ENCODE measurements at places on chromosomes 1 and 21. TPM values are rescaled to one million over a fixed set of nuclear protein-coding genes. Genes with fewer than 3 reads are reported as not detected.

The GPR52 gene
- total RNA-seq = 2.6 TPM

The EPB41 gene
- 37.8 TPM for total RNA-seq

The RAP1GAP gene
- total RNA-seq = not detected

The VANGL2 gene
- 2.0 TPM for total RNA-seq

- no peak for DNase-seq
Observed at GRCh38 chr21:37579356-37579755, 212.8 kb downstream of the DYRK1A start.

GRCh38 chr1:186325239-186325638, 49.8 kb downstream of the TPR start:
- DNase-seq = no peak
